ENCODE measurements at places on chromosomes 16 and 17.
A peak's percentile ranks its signal among the peaks of the same experiment; 100 is the strongest.

GRCh38 chr16:77406680-77407079 lies 28.2 kb downstream of the ADAMTS18 start:
- peak; percentile 10 for DNase-seq

DNA sequence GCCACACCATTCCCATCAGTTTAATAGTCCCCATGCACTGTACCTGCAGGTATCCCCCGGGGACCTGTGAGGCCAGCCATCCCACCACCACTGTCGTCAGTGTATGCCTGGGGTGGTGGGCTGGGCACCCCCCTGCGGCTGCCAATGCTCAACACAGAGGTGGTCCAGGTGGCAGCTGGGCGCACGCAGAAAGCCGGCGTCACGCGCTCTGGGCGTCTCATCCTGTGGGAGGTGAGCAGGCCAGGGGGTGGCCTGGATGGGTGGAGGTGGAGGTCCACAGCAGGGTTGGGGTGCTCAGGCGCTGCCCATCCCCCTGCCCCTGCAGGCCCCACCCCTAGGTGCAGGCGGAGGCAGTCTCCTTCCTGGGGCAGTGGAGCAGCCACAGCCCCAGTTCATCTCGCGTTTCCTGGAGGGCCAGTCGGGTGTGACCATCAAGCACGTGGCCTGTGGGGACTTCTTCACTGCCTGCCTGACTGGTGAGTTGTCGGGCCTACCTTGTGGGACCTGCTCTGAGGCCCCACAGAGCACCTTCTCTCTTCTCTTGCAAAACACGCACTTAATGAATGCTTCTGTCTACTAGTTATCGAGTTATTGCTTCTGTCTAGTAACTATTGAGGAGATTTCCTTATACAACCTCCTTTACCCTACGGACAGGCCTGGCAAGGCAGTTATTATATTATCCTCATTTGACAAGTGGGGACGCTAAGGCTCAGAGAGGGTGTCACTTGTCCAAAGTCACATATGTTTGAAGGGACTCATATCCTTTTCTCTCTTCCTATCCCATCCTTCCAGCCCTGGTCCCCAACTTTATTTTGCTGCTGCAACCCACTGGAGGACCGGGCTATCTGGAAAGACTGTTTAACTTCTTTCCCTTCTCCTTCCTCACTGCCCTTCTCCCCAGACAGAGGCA lies 5.8 kb upstream of the TRAF4 start:
- DNase-seq, result no peak

GRCh38 chr16:22843856-22844255 lies 29.9 kb downstream of the HS3ST2 start:
- DNase-seq, result no peak

GRCh38 chr17:56918916-56919315 lies 5.1 kb upstream of the TRIM25 start:
- DNase-seq, result peak; percentile 95

- DNase-seq, result no peak
These were observed 3.2 kb downstream of the USP32 start for GRCh38 chr17:60388742-60389141.

GRCh38 chr17:58394534-58395223 lies 22.7 kb downstream of the RNF43 start:
- peak; percentile 56 for DNase-seq

DNA sequence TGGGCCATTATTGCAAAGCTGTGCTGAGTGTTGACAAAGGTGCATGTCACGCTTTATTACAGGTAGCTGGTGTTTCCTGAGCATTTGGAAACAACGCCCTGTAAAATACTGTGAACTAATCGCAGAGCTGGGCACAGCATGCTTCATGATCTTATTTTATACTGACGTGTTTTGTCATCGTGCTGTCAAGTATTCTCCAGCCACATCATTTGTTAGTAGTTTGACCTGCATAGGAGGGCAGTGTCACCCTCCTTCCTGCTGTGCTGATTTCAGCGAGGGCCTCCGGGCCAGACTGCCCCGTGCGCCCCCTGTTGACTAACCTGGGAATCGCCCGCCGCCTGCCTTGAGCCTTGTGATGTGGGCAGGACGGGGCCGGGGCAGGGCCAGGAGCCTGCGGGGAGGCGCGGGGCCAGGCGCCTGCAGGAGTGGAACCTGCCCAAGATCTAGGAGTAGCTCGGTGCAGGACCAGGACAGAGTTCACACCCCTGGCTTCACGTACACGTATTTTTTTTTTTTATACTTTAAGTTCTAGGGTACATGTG lies 820.7 kb downstream of the KCNJ18 start:
- no peak for DNase-seq

- no peak for DNase-seq
These were observed 4.4 kb downstream of the PNPO start for GRCh38 chr17:47945529-47946508.

GRCh38 chr16:5001571-5001970 lies 32.2 kb downstream of the NAGPA start:
- DNase-seq, result no peak

DNA sequence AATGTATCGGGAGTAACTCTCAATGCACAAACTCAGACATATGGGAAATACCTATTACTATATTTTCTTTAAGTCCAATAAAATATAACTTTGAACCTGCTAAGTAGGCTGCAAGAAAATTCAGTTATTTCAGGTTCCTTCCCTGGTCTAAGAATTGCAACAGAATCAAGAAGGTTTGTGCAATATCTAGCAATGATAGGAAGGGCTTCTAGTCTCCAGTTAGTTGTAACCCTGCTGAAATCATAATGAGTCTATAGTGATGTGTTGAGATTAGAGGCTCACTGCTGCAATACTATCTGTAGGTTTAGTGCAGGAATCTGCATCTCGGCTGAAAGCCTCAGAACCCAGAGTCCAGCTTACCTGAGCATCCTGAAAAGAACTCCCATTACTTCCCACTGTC lies 110.5 kb downstream of the PMP22 start:
- DNase-seq, result peak; percentile 31

- no peak for DNase-seq
These were observed 15.3 kb downstream of the LASP1 start for GRCh38 chr17:38885044-38885727.

GRCh38 chr17:29733166-29733565 lies 110.5 kb upstream of the CORO6 start:
- peak; percentile 41 for DNase-seq

DNA sequence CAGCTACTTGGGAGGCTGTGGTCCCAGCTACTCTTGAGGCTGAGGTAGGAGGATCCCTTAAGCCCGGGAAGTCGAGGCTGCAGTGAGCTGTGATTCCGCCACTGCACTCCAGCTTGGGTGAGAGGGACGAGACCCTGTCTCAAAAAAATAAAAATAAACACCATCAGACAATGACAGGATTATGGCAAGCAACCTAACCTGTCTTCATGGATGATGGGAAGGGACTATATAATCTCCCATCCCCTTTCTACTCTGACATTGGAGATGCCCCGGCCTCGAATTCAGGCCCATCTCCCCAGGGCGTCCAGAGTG lies 893 bp downstream of the TRIM25 start:
- no peak for DNase-seq

DNA sequence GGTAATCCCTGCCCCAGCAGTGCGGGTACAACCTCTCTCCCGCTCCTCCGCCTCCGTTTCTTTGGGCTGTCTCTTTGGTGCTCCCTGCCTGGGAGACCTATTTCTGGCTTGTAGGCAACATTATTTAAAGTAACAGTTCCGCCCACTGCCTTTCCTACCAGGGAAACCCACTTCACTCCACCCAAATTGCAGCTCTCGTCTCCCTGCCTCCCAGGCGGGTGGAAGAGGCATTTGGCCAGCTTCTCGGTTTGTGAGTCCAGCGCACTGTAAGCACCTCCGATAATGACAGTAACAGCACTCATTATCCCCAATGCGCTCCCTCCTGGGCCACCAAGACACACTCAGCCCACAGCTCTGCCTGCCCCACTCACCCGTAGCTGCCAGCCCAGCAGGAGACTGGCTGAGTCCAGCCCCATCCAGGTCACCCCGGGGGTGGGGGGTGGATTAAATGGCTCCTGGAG lies 165.1 kb upstream of the CDC42EP4 start:
- no peak for DNase-seq

DNA sequence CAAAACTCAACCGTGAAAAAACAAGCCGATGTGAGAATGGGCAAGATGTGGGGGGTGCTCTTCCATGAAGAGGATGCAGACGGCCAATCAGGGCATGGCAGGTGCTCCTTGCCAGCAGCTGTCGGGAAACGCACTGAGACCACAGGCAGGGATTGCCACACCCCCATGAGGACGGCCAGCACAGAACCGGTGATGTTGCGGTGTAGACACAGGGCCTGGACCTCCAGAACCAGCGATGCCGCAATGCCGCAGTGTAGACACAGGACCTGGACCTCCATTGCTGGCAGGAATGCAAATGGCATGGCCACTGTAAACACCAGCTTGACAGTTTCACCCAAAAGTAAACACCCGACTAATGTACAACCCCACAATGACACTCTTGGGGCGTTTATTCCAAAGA lies 164.9 kb downstream of the BANP start:
- DNase-seq, result no peak

GRCh38 chr17:14135906-14136590 lies 66.7 kb downstream of the COX10 start:
- no peak for DNase-seq

DNA sequence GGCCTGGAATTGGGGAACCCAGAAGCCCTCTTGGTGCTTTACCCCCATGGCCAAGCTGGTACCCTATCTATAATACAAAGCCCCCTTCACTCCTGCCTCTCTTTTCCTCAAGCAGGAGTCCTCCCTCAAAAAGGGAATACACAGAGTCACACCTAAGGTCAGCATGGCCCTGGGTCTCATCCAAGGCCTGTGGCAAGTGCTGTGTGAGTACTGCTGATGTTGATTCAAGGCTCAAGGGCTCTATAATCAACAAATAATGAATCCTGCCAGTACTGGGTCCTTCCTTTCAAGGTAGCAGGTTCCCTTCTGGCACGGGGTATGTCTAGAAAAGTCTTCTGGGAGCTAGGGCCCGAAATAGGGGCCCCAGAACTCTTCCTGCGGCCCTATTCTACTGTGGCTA lies 187.3 kb downstream of the CYB561 start:
- DNase-seq, result no peak

DNA sequence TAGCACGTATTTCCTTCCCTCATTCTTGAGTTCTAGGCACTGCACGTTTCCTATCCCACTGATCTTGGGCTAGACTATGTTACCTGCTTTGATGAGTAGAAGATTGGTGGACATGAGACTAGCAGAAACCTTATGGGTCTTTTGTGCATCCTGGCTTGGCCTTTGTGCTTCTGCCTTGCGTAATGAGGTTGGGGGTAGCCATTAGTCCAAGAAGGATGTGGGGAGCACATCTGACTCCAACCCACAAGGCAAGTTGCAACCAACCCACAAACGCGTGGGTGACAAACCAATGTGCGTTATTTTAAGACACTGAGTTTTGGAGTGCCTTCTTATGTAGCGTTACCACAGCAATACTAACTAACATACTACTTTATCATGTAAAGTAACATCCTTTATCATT lies 180.4 kb upstream of the IRX5 start:
- no peak for DNase-seq

GRCh38 chr17:66655861-66656260 lies 179.1 kb upstream of the CACNG5 start:
- peak; percentile 79 for DNase-seq

GRCh38 chr17:63837480-63837879 lies 5.0 kb downstream of the SMARCD2 start:
- DNase-seq, result no peak

- no peak for DNase-seq
These were observed 2.6 kb upstream of the HPR start for GRCh38 chr16:72060405-72060804.

DNA sequence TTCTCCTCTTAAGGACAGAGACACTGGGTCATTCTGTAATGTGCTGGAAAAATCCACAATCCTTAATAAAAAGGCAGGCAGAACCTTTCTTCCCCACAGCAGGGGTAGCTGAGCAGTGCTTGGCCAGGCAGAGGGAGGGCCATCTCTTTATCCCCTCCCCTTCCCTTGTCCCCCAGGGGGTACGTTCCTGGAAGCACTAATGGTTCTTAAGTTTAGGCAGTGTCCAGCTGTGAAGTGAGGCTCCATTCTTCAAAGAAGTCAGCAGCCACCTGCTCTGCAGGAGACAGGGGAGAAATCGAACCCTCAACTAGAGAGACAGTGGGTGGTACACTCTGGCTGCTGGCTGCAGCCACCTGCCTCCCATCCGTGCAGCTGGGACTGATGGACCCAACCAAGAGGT lies 533.9 kb upstream of the CDH11 start:
- DNase-seq, result no peak

DNA sequence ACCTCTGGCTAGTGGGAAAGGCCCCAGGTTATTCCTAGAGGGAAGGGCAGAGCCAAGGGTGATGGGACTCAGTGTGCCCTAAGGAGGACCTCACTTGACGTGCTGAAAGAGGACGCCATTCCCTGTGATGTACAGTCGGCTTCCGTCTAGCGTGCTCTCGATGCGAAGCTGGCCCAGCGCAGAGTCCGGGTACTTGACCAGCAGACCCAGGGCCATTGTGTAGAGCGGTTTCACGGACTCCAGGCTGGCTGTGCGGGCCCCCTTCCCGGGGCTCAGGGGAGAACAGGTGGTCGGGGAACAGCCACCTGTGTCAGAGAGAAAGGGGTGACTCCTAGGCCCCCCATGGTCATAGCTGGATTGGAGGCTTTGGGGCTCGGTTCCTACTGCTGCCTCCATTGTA lies 19.9 kb downstream of the PLEKHG4 start:
- DNase-seq, result no peak

GRCh38 chr16:30087181-30087898 lies 4.4 kb downstream of the TBX6 start:
- no peak for DNase-seq

DNA sequence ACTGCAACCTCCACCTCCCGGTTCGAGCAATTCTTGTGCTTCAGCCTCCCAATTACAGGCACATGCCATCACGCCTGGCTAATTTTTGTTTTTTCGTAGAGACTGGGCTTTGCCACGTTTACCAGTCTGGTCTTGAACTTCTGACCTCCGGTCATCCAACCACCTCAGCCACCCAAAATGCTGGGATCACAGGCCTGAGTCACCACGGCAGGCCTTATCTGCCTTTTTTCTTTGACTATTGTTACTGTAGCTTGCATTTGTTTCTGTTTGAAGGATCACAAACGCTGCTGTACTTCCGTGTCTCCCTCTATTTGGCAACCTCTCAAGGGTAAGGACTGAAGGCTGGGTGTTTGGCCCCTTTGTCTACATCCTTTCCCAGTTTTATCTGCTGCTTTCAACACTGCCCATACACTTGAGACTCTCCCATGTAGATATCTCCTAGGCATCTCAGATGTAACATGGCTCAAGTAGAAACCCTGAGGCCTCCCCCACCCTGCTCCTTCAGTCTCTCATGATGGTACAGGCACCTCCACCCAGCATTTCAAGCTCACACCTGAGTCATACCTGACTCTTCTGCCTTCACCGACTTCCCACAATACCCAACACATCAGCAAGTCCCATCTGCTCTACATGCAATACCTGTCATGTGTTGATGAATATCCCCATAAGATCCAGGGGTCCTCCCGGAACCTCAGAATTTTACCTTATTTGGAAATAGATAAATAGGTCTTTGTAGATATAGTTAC lies 219.0 kb downstream of the CPPED1 start:
- DNase-seq, result no peak

DNA sequence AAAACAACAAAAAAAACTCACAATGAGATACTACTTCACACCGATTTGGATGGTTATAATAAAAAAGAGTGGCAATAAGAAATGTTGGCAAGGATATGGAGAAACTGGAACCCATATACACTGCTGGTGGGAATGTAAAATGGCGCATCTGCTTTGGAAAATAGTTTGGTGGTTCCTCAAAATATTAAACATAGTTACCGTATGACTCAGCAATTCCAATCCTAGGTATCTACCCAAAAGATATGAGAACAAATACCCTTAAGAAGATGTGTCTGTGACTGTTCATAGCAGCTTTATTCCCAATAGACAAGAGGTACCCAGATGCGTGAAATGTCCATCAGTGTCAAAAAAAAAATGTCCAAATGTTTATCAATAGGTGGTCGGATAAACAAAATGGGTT lies 7.2 kb downstream of the CPPED1 start:
- no peak for DNase-seq
